ENCODE measurements at places on chromosomes 12 and 14. TPM values are rescaled to one million over a fixed set of nuclear protein-coding genes. Genes with fewer than 3 reads are reported as not detected.
A peak's percentile ranks its signal among the peaks of the same experiment; 100 is the strongest.

GRCh38 chr14:90228478-90228877, 27.9 kb upstream of the PSMC1 start:
- H3K27me3 ChIP-seq: peaks cover 18% of the 10 kb centered on the region
- H3K36me3 ChIP-seq: no peaks in the 10 kb centered on the region
- no peak overlapping the region for H3K4me3 ChIP-seq
- no peak overlapping the region for H3K27ac ChIP-seq

GRCh38 chr12:79524507-79525148, 166.1 kb downstream of the PAWR start:
- no peaks in the 10 kb centered on the region for H3K27me3 ChIP-seq
- H3K36me3 ChIP-seq: no peaks in the 10 kb centered on the region
- no peaks in the 10 kb centered on the region for H3K4me1 ChIP-seq
- no peak overlapping the region for H3K27ac ChIP-seq
- no peak for DNase-seq
- H3K4me3 ChIP-seq: no peak overlapping the region

DNA sequence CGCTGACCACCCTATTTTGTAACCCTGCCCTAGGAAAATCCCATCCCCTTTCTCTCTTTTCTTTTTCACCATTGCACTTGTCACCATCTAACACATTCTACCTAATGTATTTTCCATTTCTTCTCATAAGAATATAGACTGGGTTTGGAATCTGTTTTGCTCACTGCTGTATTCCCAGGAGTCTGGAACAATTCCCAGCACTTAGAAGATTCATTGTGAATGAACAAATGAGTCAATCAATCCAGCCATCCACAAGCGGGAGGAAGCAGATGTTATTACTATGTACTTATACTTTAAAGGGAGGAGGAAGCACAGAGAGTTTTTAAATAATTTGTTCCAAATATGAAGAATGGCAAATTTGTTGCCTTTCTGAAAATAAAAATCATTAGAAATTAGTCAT, 142.1 kb downstream of the KIF21A start:
- H3K27me3 ChIP-seq: no peaks in the 10 kb centered on the region
- DNase-seq: no peak
- no peaks in the 10 kb centered on the region for H3K4me1 ChIP-seq

- peak; percentile 85 for DNase-seq
- H3K27ac ChIP-seq: peak within 1 kb of the TSS; percentile 93
- H3K4me3 ChIP-seq: peak within 1 kb of the TSS; percentile 61
- no peaks in the 10 kb centered on the region for H3K27me3 ChIP-seq
- 0 out of 2 replicates have a peak, but pooled peaks cover 8% of the 10 kb centered on the region for H3K36me3 ChIP-seq
- H3K4me1 ChIP-seq: peaks cover 55% of the 10 kb centered on the region
Measured at GRCh38 chr14:64503434-64504309, at the start of gene ZBTB25. TSS of gene ZBTB25 (minus strand) at chr14:64503838. CDS start at chr14:64490533, 13,305 bp downstream.

The PCED1B gene
- total RNA-seq: 10.9 TPM

GRCh38 chr12:117159674-117160073, 30.6 kb downstream of the FBXO21 start:
- no peak for DNase-seq
- H3K36me3 ChIP-seq: peaks cover 14% of the 10 kb centered on the region
- H3K4me1 ChIP-seq: no peaks in the 10 kb centered on the region
- H3K27me3 ChIP-seq: no peaks in the 10 kb centered on the region
- H3K27ac ChIP-seq: no peak overlapping the region
- H3K4me3 ChIP-seq: no peak overlapping the region

- no peak overlapping the region for H3K4me3 ChIP-seq
- no peaks in the 10 kb centered on the region for H3K36me3 ChIP-seq
- no peak overlapping the region for H3K27ac ChIP-seq
- no peaks in the 10 kb centered on the region for H3K4me1 ChIP-seq
Measured at GRCh38 chr12:51868821-51869495, 18.9 kb upstream of the ANKRD33 start.

All from PC-9 (cell line).